Sigmoid colon (tissue), 7 donors: ENCODE measurements at places on chromosomes 7 and 10. TPM values are rescaled to one million over a fixed set of nuclear protein-coding genes. Genes with fewer than 3 reads are reported as not detected.

Gene TRPV5
- total RNA-seq, result not detected

DNA sequence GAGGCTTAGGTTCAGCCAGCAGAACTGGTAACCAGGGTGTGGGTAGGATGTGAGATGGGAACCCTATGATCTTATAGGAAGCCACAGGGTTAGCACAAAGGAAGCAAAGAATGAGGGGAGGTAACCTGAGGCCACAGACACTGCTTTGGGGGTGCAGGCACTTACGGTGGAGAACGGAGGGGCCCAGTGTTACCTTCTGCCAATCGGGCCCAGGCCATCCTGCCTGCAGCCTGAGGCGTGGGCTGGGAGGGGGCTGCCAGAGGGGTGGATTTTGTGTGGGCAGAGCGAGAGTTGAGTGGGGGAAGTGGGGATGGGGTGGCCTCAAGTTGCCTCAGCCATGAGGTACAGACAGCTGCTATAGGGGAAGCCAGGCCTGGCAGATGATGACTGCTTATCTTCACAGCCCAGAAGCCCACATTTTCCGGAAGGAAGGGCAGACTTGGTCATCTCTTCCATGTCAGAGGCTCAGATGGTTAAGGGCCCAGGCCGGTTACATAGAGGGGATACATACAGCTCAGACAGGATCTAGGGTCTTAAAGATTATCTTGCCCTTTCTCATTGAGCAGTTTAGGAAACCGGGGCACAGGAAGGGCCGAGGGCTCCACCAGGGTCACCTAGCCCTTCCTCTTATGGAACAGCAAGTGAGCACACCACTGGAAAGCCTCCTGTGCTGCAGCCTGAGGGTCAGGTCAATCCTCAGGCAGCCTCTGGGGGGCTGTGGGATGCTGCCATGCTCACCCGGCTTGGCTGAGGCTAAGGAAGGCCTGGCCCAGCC is 24.4 kb upstream of the VSIR start:
- no peaks in the 10 kb centered on the region for H3K27me3 ChIP-seq
- no peaks in the 10 kb centered on the region for H3K4me1 ChIP-seq
- H3K4me3 ChIP-seq, result no peak overlapping the region
- no peaks in the 10 kb centered on the region for H3K36me3 ChIP-seq

DNA sequence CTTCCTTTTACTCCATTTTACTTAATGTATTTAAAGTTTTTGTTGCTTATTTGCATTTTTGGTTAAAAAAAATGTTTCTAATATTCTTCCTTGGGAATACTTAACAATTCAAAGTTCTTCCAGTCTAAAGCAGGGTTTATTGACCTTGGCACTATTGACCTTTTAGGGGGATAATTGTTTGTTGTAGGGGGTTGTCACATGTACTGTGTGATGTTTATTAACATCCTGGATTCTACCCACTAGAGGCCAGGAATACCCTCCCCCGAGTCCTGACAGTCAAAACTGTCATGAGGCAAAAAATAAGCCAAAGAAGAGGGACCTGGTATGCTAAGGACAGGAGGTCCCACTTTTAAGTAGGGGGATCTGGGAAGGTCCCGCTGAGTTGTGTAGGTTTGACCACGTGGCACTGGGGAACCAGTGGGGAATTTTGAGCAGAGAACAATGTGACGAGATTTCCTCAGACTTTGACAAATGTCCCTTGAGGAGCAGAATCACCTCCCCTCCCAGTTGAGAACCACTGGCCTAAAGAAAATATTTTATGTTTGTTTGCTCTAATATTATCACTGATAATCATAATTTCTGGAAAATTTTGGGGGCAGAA is 178.3 kb upstream of the PRR15 start:
- no peaks in the 10 kb centered on the region for H3K4me1 ChIP-seq
- H3K36me3 ChIP-seq, result no peaks in the 10 kb centered on the region
- H3K27ac ChIP-seq, result no peak overlapping the region
- no peak overlapping the region for H3K4me3 ChIP-seq
- DNase-seq, result no peak

DNA sequence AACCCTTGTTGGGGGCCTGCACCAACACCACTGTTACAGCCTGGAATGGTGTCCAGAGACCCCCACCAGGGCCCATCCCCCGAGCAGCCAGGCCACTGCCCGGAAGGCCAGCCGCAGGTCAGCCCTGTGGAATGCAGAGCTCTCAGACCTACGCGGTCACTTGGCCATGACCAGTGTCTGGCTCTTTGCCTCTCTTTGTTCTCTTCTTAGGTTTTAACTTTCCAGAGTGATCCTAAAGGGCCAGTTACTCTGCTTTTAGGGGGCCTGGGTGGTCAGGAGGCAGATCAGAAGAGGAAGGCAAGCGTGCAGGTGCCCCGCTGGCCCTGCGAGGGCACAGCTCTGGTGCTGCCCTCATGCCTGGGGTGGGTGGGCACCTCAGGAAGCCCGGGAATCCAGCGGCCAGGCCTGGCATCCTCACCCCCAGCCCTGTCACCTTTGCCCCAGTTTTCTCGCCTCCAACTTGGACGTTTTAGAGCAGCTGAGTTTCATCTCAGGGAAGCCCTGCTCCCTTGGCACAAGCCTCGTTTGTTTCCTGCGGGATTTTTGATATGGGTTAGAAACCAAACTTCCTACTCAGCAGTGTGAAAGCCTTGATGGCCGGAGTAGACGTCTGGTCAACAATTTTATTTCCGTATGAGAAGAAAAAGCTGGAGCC is 62.5 kb upstream of the CHST15 start:
- peak overlapping the region; percentile 56 for H3K27ac ChIP-seq
- H3K27me3 ChIP-seq, result no peaks in the 10 kb centered on the region
- H3K4me1 ChIP-seq, result no peaks in the 10 kb centered on the region

Gene ASB10
- total RNA-seq, result not detected

GRCh38 chr10:61801484-61801883 is 100.0 kb upstream of the ARID5B start:
- no peaks in the 10 kb centered on the region for H3K36me3 ChIP-seq
- H3K4me3 ChIP-seq, result no peak overlapping the region
- no peak overlapping the region for H3K27ac ChIP-seq
- H3K4me1 ChIP-seq, result no peaks in the 10 kb centered on the region

GRCh38 chr7:121294448-121294992 is 34.3 kb upstream of the WNT16 start:
- no peak overlapping the region for H3K4me3 ChIP-seq
- DNase-seq, result no peak
- no peaks in the 10 kb centered on the region for H3K4me1 ChIP-seq

DNA sequence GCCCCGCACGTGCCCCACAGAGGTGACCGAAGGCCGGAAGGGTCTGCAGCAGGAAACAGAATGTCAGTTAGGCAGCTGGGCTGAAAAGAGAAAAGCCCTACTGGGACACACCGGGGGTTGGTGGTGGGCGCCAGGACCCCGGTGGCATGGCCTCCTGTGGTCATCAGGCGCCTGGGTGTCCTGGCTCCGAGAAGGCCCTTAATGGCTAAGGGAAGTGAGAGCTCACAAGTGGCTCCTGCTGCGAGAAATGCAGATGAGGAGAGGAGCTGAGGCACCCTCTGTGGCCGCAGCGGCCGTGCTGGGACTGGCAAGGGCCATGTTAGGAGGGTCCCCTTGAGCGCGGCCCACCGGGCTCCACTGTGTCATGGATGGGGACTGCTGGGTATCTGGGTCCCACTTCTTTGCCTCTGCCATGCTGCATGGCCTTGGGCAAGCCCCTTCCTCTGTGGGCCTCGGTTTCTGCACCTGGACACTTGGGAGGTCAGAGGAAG is 79.2 kb upstream of the GNA12 start:
- no peak for DNase-seq
- no peaks in the 10 kb centered on the region for H3K4me1 ChIP-seq
- H3K27me3 ChIP-seq, result no peaks in the 10 kb centered on the region
- no peaks in the 10 kb centered on the region for H3K36me3 ChIP-seq

GRCh38 chr7:105594034-105594433 is 12.7 kb upstream of the EFCAB10 start:
- no peak overlapping the region for H3K27ac ChIP-seq
- no peak overlapping the region for H3K4me3 ChIP-seq
- no peak for DNase-seq
- H3K4me1 ChIP-seq, result no peaks in the 10 kb centered on the region

- no peaks in the 10 kb centered on the region for H3K4me1 ChIP-seq
- H3K4me3 ChIP-seq, result no peak overlapping the region
- no peaks in the 10 kb centered on the region for H3K27me3 ChIP-seq
- no peak overlapping the region for H3K27ac ChIP-seq
Observed at GRCh38 chr7:76244781-76245391, 43.2 kb downstream of the SRRM3 start.

Gene BLVRA
- 60.4 TPM for total RNA-seq

DNA sequence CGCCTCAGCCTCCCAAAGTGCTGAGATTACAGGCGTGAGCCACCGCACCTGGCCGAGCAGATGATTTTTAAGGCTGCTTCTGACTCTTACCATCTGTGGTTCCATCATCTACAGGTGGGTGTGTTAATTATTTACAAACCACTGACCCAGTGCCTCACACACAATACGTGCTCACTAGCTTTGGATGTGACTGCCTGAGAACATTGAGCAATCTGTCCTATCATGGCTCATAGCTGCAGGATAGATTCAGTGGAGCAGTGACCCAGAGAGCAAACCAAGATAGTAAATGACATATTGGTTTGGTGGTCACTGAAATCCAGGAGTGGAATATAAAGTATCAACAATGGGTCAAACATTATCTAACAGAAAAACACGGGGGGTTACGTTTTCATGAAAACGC is 24.1 kb downstream of the GPAM start:
- H3K4me1 ChIP-seq, result no peaks in the 10 kb centered on the region
- no peak for DNase-seq
- H3K36me3 ChIP-seq, result peaks cover 7% of the 10 kb centered on the region

- no peaks in the 10 kb centered on the region for H3K27me3 ChIP-seq
- no peak overlapping the region for H3K27ac ChIP-seq
- no peaks in the 10 kb centered on the region for H3K4me1 ChIP-seq
- DNase-seq, result no peak
Observed at GRCh38 chr10:62900829-62901571, 84.8 kb upstream of the EGR2 start.

- peaks cover 10% of the 10 kb centered on the region for H3K4me1 ChIP-seq
- DNase-seq, result no peak
- no peaks in the 10 kb centered on the region for H3K27me3 ChIP-seq
Observed at GRCh38 chr7:116377721-116378120, 121.8 kb upstream of the CAV2 start.

DNA sequence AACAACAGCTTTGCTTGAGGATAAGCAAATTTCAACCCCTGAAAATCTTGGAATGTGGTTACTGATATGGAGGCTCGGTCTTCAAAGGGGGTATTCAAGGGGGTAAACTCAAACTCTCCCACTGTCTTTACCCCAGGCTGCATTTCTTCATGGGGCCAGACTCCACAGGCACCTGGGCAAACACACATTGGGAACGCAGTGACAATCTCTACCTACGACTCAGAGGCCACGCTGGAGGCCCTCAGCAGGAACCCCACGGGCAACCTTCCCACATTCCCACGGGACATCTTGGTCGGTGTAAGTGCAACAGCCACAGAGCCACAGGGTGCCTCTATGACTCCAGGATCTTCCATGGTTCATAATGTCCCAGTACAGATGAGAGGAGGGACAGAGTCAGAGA is 2.2 kb upstream of the INSIG1 start:
- no peak overlapping the region for H3K27ac ChIP-seq
- no peak for DNase-seq
- H3K36me3 ChIP-seq, result no peaks in the 10 kb centered on the region
- no peak overlapping the region for H3K4me3 ChIP-seq

- DNase-seq, result no peak
- H3K36me3 ChIP-seq, result no peaks in the 10 kb centered on the region
- peaks cover 5% of the 10 kb centered on the region for H3K4me1 ChIP-seq
- no peaks in the 10 kb centered on the region for H3K27me3 ChIP-seq
Observed at GRCh38 chr10:32988604-32989003, 30.6 kb upstream of the ITGB1 start.

- H3K27ac ChIP-seq, result no peak overlapping the region
- peaks cover 22% of the 10 kb centered on the region for H3K4me1 ChIP-seq
- DNase-seq, result no peak
- H3K4me3 ChIP-seq, result no peak overlapping the region
- H3K36me3 ChIP-seq, result no peaks in the 10 kb centered on the region
Observed at GRCh38 chr7:47258798-47259197, 323.1 kb downstream of the TNS3 start.

GRCh38 chr10:27413831-27414348 is 90.2 kb upstream of the RAB18 start:
- no peaks in the 10 kb centered on the region for H3K36me3 ChIP-seq
- no peak overlapping the region for H3K4me3 ChIP-seq
- H3K4me1 ChIP-seq, result no peaks in the 10 kb centered on the region
- H3K27ac ChIP-seq, result no peak overlapping the region
- no peaks in the 10 kb centered on the region for H3K27me3 ChIP-seq

Gene SEC61G
- total RNA-seq, result 349 TPM

- no peak overlapping the region for H3K27ac ChIP-seq
- H3K36me3 ChIP-seq, result no peaks in the 10 kb centered on the region
- no peaks in the 10 kb centered on the region for H3K4me1 ChIP-seq
- no peak for DNase-seq
- H3K4me3 ChIP-seq, result no peak overlapping the region
- no peaks in the 10 kb centered on the region for H3K27me3 ChIP-seq
Observed at GRCh38 chr7:7375538-7375937, 160.1 kb downstream of the COL28A1 start.
